Fibroblast of skin of abdomen (primary cell): ENCODE measurements at places on chromosomes 4 and X.

DNA sequence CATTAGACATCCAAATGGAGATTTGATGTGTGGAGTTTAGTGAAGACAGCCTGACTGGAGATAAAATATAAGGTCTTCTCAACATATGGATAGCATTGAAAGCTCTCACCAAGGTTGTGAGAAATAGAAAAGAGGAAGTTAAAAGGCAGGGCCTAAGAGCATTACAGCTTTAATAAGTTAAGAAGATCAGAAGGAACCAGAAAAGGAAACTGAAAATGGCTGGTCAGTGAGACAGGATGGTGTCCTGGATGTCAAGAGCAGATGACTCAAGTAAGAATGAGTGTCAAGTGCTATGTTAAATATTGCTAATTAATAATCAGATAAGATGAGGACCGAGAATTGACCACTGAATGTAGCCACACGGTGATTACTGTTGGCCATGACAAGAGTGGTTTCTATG lies 642.9 kb downstream of the STPG2 start:
- DNase-seq, result no peak

- DNase-seq, result no peak
Measured at GRCh38 chrX:20354505-20354904, 87.8 kb upstream of the RPS6KA3 start.

DNA sequence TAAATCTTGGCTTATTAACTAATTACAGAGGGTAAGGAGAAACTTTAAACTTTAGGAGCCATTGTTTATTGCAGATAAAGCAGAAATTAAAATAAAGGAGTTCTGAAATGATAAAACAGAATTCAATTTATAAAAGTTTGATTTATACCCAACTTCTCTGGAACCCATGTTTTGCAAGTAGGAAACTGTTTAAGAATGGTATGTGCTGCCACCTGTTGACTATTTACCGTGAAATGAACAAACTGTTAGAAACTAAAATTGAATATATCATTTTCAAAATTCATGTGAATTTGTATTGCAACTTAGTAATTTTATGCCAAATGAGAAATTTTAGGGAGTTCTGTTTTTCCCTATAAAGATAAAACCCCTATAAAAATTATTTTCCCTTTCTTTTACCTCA lies 11.0 kb upstream of the TBC1D8B start:
- no peak for DNase-seq

DNA sequence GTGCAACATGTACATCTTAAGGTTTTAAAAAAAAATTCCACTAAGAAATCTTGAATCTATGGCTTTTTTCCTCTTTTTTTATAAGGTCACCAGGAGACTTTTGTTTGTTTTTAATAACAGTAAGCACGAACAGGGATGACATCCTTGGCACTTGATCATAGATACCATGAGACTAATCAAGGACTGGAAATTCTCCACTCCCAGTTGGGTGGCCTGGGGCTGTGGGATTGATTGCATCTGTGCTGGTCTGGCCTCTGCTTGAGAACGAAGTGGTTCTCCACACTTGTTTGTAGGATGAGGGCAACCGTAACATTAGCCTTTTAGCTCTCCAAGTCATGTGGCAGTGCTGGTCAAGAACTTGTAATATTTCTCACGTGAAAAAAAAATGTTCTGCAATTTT lies 35.4 kb downstream of the SNX25 start:
- DNase-seq, result no peak

DNA sequence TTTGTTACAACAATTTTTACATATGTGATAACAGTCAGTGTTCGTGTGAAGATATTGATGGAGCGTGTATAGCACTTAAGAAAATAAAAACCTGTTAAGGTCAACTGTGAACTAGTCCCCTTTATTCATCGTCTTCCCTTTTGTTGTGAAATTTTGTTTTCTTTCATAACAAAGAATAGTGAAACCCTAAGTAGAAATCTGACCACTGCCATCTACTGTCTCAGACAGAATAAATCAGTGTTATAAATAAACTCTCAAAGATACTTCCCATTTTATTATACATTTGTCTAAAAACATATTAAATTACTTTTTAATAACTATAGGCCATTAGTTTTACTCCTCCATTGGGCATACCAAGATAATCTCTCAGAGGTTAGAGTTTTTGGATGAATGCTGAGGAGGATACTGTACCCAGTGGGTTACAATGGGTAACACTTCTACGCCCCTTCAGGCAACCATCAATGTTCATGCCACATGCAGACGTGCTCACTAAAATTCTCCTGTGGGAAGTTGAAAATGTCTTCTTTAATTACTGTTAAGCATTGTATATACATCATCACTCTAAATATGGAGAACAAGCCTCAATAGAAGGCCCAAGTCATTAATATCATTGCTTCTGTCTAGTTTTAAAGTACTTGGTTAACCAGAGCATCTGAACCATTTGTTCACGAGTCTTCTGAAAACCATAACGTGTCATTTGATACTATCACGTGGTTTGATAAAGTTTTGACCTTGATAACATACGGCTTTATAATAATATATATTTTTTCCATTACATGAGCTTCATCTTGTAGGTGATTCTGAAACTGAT lies 171.2 kb downstream of the TMA16 start:
- DNase-seq, result no peak

DNA sequence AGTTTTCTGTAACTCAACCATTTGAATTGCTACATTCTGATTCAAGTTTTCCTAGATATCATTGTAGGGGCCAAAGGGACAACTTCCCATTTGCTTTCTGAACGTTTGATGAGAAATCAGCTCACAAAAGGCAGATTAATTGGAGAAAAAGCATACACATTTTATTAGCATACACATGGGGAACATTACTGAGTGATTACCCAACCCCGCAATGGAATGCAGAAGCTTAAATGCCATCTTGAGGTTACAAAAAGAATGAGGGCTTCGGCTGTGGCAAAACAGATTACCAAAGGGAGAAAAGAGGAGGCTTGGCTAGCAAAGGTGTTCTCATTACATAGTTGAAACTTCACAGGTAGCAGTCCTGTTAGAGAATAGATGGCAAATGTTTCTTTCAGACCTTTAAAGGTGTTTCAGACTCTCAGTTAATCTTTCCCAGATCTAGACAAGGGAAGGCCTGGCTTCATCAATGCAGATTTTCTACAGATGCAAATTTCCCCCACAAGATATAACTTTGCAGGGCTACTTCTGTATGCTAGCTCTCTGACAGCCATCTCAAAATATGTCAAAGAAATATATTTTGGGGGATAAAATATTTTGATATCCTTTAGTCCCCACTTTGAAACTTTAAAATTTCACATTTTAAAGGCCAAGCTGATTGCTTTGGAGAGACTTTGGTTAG lies 26.5 kb upstream of the HERC6 start:
- peak; percentile 43 for DNase-seq

GRCh38 chr4:15104825-15105224 lies 102.5 kb downstream of the CPEB2 start:
- DNase-seq, result no peak

- peak; percentile 42 for DNase-seq
Measured at GRCh38 chr4:78661921-78662521, 110.5 kb downstream of the ANXA3 start.

DNA sequence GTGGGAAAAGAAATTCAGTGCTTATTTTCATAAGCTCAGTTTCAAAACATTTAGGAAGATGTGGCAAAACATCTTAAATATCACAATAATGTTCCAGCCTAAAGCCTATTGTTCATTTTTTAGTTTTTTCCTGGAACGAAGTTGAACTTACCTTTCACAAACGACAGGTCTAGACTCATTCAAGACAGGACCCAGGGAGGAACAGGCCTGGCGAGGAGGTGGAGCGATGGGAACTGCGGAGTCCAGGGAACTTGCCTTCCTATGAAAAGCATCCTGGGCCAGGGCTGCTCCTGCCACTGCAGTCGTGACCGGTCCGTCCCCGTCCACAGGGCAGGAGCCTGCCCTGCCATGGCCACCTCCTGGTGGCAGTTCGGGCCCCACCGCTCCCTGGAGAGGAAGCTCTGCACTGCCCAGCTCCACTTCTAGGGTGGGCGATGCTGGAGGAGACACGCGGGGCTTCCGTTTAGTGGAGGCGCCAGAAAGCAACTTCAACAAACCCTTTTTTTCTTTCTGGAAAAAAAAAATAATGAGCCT lies 96.7 kb upstream of the CBR4 start:
- DNase-seq, result no peak

DNA sequence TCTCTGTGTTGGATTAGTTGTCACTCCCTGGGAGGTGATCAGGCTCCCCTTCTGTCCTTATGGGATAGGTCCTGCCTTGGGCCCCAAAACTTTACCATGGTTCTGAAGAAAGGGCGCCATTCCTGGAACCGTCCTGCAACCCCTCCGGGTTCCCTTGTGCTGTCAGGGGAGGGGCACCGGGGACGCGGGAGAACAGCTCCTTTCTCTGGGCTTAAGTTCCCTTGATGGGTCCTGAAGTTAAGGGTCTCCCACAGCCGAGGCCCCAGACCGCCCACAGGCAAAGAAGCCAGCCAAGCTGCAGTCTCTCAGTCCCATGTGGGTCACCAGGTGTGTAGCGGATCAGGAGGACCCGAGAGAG lies 44.8 kb downstream of the UGT2A3 start:
- DNase-seq, result no peak

DNA sequence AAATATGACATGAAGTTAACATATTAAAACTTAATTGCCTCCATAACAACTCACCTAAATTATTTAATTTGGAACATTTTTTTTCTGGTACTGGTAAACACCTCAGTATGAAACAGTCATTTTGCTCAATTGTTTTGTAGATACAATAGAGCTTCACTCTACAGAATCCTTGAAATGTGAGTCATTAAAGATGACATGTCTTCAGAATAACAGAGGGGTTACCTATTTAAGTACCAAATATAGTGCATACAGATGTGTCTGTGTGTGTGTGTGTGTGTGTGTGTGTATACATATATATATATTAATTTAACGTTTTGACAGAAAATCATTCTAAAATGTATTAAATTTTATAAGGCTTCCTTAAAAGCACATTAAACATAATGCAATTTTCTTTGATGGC lies 297.6 kb downstream of the INPP4B start:
- DNase-seq, result no peak

DNA sequence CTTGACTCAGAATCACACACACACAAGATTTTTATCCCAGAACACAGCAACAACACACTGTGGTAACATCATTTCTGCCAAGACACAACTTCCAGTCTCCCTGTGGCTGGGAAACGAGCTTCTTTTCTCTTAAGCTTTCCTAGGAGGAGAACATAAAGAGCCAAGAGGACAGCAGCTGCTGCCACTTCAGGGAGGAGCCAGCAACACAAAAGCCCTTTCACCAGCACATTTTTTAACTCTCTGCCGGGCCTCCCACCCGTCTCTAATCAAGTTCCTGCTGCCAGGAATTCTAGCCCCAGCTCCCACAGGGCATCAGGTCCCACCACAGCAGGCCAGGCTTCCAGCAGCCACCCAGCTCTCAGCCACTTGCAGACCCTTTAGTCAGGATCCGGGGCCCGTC lies 22.4 kb downstream of the FAT1 start:
- peak; percentile 59 for DNase-seq

- DNase-seq, result no peak
Measured at GRCh38 chrX:64186974-64187761, 18.3 kb downstream of the AMER1 start.

GRCh38 chr4:84579403-84579776 lies 3.5 kb upstream of the CDS1 start:
- DNase-seq, result no peak

- no peak for DNase-seq
Measured at GRCh38 chrX:21711129-21711847, 46.6 kb downstream of the SMPX start.

DNA sequence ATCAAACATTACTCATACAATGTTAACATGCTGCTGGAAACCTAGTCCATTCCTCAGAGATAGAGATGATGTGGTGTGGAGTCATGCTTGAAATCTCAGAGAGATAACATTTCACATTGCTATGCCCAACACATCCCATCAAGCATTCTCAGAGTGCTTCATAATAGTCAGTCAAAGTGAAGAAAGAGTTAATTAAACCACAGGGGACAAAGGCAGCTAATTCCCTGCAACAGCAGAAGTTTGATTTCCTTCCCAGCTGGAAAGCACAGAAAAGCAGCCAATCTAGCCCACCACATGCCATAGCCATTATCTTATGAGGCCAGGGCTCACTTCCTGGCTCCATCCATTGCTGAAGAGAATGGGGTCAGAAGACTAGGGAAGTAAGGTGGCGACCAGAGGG lies 8.9 kb downstream of the KDR start:
- peak; percentile 32 for DNase-seq

GRCh38 chr4:58166490-58166889 lies 1056.3 kb upstream of the IGFBP7 start:
- DNase-seq, result no peak

DNA sequence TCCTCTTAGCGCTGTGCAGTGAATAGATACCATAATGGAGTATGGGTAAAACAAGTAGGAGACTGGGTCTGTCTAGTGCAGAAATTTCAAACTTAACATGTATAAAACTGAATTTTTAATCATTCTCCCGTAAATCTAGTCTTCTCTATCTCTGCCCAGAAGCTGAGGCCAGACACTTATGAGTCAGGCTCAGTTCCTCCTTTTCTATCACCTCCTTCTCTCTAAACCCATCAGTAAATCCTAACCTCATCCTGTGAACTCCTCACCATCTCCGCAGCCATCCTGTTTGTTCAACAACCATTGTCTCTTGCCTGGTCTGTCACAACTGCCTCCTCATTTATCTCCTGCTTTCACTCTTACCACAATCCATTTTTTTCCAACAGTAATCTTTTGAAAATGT lies 19.8 kb upstream of the SGMS2 start:
- no peak for DNase-seq

GRCh38 chrX:75297508-75297907 lies 23.6 kb downstream of the UPRT start:
- no peak for DNase-seq

GRCh38 chr4:127783026-127783769 lies 1.1 kb downstream of the HSPA4L start:
- DNase-seq, result peak; percentile 24

DNA sequence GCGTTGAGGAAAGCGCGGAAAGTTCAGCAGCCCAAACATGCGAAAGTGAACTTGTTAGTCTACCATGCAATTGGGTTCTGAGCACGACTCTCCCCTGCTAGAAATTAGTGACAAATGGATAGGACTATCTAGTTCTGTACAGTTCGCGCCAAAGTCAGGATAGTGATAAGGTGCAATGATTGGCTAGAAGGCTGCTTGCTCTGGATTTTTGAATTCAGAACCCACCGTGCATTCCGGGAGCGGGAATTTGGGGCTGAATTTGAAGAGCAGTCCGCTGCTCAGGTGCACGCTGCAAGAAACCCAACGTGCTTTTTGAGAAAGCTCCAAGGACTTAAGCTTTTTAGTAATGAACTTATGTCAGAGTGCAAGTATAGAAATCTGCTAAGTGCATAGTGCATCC lies 732 bp upstream of the ESX1 start:
- no peak for DNase-seq

DNA sequence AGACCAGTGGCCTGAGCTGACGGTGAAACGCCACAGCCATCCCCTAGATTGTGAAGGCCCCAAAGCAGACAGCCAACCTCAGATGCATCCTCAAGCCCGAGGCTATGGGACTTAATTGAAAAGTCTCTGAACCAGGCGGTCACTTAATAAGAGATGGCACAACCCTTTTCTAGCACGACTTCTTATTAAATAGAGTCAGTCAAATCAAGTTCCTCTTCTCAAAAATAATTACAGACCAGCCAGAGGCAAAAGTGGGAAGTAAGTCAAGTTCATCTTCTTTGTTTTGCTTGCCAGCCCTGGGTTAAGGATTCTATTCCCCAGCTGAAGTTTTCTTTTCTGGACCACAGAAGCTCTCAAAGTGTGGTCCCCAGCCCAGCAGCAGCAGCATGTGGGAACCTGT lies 9.7 kb upstream of the SH3KBP1 start:
- no peak for DNase-seq

GRCh38 chrX:38929966-38930421 lies 128.7 kb downstream of the MID1IP1 start:
- peak; percentile 52 for DNase-seq
